Body of pancreas (tissue), 4 donors: ENCODE measurements at places on chromosomes 6 and 20. TPM values are rescaled to one million over a fixed set of nuclear protein-coding genes. Genes with fewer than 3 reads are reported as not detected.
A peak's percentile ranks its signal among the peaks of the same experiment; 100 is the strongest.

The SGK2 gene
- 14.3 TPM for total RNA-seq

The SLC22A16 gene
- not detected for total RNA-seq

The OPN5 gene
- not detected for total RNA-seq

The TNFAIP3 gene
- 9.6 TPM for total RNA-seq

The ADGB gene
- not detected for total RNA-seq

The CALHM4 gene
- total RNA-seq, result not detected

The CLVS2 gene
- total RNA-seq, result under 0.01 TPM

The C6orf89 gene
- total RNA-seq, result 25.7 TPM

The TRIM10 gene
- total RNA-seq, result not detected

The SLC17A3 gene
- total RNA-seq, result not detected

The PRRT1 gene
- not detected for total RNA-seq

The TP53TG5 gene
- not detected for total RNA-seq

The GUCA1A gene
- total RNA-seq, result not detected

The PHF10 gene
- 27.8 TPM for total RNA-seq

The LTA gene
- total RNA-seq, result not detected

DNA sequence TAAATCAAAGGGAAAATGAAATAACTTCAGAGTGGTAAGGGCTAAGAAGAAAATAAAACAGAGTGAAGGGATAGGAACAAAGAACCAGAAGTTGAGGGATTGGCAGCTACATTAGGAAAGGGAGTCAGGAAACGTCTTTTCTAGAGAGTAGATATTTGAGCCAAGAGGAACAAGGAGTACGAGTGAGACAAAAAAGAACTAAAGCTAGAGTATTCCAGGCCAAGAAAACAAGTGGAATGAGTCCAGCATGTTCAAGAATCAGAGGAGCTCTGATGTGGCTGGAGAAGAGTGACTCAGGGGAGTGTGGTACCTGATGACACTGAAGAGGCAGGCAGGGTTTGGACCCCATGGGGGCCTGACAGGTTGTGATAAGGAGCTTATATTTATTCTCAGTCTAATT lies 66.3 kb downstream of the CEP162 start:
- no peak for DNase-seq

- no peak for DNase-seq
These were observed 269.6 kb downstream of the CLIC5 start for GRCh38 chr6:45746046-45746445.

DNA sequence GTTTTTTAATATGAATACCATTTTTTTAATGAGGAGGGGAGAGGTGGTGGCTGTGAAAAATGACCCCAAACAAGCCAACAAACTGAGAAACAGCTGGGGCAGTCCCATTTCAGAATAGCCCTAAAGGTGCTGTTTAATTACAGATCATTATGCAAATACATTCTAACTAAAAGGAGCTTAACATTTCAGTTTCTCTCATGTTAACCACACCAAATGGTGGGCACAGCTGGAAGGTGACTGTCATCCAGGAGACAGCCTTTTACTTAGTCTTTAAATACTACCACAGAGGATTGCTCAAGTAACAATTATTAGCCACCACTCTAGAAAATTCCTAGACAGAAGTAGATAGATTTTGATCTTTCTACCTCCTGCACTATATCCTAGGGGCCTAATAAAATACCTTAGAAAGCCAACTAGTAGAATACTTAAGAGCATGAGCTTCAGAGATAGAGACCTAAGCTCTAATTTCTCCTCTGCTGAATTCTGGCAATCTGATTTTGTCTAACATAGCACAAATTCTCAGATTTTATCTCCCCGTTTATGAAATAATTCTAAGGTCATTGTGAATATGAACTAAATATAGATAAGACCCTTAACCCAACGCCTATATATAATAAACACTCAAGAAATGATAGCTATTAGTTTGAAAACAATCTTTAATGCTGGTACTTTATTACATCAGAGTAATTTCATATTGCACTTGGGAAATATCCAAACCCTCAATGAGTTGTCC lies 615.1 kb upstream of the NRSN1 start:
- DNase-seq, result no peak

DNA sequence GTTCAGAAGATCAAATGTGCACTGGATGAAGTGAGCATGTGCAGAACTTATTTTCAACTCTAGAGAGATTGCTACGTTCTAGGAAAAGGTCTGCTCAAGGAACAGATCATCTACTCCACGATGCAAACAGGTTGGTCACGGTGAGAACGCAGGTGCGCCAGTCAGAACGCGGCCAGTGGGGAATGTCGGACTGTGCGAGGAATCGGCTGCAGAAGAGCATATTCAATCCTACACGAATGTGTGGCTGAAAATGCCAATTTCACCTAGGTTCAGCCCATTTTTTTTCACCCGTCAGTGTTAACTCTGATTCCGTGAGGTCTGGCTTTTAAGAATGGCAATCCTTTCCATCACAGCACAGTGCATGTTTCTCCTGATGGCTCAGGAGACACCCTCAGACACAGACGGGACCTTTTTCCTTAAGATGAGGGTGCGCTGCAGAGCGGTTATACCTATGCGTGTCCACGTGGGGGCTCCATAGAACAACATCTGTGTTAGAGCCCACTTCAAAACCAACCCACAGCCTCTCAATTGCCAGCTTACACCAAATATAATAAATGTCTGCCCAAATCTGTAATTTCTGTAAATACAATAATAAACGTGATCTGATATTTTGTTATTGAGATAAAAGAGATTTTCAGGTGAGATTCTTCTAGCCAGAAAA lies 250.4 kb downstream of the FOXA2 start:
- peak; percentile 68 for DNase-seq

GRCh38 chr6:106383573-106383972 lies 23.1 kb downstream of the CRYBG1 start:
- no peak for DNase-seq

DNA sequence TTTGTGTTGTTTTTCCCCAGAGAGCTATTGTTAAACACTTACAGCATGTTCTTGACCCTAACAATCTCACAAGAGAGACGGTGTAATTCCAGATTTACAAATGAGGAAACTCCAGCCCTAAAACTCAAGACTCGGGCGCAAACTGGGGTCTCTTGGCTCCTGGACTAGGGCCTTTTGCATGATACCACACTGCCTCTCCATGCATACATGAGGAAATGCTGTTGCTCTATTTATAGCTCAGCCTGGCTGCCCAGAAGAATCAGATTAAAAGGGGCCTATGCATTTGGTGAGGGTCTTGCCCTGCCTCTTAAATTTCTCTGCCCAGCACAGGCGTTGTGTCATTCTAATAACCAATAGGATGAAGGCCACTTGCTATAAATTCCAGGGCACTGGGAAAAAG lies 30.5 kb upstream of the SNRPB2 start:
- DNase-seq, result no peak

GRCh38 chr6:110039981-110040383 lies 61.9 kb downstream of the GPR6 start:
- DNase-seq, result peak; percentile 46

DNA sequence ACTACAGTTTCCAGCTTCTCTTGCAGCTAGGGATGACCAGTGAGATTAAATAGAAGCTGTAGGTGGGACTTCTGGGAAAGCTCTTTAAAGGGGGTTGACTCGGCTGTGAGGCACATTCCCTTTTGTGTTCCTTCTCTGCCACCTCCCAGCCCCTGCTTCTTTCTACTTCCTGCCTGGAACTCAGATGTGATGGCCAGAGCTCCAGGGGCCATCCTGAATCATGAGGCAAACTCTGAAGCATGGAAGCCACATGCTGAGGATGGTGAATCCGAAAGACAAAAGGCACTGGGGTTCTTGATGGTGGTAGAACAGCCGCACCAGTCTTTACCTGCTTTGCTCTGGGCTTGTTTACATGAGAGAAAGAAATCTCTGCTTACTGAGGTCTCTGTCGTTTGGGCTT lies 9.1 kb downstream of the CEBPB start:
- no peak for DNase-seq

DNA sequence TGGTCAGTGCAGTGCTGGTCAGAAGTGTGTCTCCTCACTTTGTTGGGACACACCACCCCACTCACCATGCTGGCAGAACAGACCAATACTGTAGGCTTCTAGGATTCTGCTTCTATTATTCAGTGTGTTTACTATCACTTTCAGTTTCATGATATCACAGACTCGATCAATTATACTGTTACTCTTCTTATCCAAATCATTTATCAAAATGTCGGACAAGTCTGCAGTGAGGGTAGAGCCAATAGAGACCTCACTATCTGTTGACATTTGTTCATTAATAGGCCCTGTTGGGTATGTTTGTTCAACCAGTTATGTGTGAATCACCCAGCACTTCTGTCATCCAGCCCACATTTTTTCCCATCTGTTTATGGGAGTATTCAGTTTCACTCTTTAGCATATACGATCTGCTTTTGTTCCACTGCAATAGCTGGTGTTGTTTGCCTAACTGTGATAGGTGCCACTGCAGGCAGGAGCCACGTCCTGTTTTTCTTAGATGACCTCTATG lies 140.1 kb downstream of the NRN1 start:
- no peak for DNase-seq

- DNase-seq, result no peak
These were observed 76.5 kb downstream of the SYNJ2 start for GRCh38 chr6:158058171-158058651.

DNA sequence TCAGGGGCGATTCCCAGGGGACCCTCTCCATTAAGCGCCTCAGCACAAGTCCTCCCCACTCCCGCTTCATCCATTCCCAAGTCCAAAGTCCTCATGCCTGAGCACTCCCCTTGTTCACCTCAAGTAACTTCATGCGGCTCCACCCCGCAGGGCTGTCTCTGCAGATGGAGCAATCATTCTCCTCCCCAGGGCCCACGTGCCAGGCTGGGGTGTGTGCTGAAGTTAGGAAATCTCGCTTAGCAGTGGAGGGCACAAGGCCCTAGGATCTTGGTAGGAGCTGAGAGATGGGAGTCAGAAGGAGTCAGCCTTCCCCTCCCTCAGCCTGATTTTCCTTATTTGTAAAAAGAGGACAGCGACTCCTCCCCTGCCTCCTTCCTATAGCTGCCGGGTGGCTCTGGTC lies 3.5 kb downstream of the TGM3 start:
- DNase-seq, result peak; percentile 65

GRCh38 chr6:104252276-104252675 lies 607.4 kb downstream of the HACE1 start:
- DNase-seq, result no peak

GRCh38 chr6:47922391-47922790 lies 140.6 kb downstream of the OPN5 start:
- DNase-seq, result no peak

- no peak for DNase-seq
These were observed 18.5 kb downstream of the PLCB1 start for GRCh38 chr20:8150591-8150990.

DNA sequence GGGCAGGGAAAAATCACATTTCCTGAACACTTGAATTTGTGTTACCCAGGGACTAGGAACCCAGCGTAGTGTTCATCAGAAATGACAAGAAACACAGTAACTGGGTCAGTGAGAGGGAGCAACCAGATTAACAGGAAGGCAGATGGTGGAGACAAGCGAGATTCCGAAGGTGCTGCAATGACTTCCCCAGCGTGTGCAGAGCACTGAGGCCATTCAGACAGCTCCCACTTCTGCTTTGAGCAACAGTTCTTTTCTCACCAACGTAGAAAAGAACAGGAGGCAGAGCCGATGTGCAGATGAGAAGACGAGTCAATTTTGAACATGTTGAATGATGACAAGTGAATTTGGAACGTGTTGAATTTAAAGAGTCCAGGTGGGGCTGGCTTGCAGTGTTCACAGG lies 63.1 kb upstream of the IFNGR1 start:
- DNase-seq, result peak; percentile 23

GRCh38 chr6:57040011-57040410 lies 6.5 kb upstream of the KIAA1586 start:
- DNase-seq, result no peak

DNA sequence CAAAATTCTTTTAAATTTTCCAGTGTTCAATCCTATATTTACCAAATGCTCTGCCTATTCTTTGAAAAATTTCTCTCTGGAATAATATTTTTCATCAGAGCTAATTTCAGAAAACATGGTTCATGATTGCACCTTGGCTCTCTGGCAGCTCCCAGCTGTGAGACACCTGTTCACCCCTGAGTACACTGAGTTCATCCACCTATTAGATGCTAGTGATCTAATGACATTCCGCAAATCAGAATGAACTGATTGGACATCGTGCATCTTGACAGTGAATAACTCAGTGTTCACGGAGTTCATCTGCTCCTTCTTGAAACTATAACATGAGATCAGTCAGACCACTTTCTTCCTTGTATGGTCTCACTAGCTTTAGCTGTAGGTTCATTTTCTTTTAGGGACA lies 3.9 kb upstream of the SHPRH start:
- DNase-seq, result no peak

- no peak for DNase-seq
These were observed 556.5 kb downstream of the BMP2 start for GRCh38 chr20:7323957-7324356.

DNA sequence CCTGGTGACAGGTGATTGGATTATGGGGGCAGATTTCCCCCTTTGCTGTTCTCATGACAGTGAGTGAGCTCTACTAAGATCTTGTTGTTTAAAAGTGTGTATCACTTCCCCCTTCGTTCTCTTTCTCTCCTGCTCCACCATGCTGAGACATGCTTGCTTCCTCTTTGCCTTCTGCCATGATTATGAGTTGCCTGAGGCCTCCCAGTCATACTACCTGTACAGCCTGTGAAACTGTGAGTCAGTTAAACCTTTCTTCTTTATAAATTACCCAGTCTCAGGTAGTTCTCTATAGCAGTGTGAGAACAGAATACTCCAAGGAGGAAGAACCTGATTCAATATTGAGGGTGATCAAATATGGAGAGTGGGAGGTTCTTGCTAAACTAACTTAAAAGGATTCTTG lies 724.9 kb downstream of the DOK5 start:
- DNase-seq, result no peak

DNA sequence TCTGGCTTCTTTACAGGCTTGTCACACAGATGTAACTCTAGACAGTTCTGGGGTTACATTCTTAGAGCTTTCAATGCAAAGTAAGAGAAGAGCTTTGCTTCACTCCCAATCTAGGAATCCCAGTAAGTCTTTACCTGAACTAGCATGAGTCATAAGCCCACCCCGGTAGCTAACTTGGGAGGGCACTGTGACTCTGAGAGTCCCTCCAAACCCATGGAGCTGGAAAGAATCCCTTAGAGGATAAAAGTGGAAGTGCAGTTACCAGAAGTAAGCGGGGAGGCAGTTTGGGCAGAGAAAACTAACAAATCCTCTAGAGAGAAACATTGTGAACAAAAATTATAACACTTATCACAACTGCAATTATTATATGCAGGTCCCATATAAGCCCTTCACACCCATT lies 84.0 kb upstream of the SMLR1 start:
- DNase-seq, result no peak

DNA sequence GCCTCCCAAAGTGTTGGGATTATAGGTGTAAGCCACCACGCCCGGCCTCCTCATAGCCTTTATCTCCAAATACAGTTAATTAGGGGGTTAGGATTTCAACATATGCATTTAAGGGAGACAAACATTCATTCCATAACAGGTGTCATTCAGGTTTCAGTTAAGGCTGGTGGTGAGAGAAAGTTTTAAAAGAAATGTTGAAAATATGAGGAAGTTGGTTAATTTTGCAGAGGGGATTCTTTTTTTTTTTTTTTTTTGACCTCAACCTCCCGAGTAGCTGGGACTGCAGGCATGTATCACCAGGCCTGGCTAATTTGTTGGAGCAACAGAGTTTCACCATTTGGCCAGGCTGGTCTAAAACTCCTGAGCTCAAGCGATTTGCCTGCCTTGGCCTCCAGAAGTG lies 12.5 kb upstream of the EBF4 start:
- DNase-seq, result no peak
